ENCODE measurements at places on chromosomes 1 and 21.

GRCh38 chr1:35555601-35556477 is 1.4 kb downstream of the KIAA0319L start:
- no peak for DNase-seq

DNA sequence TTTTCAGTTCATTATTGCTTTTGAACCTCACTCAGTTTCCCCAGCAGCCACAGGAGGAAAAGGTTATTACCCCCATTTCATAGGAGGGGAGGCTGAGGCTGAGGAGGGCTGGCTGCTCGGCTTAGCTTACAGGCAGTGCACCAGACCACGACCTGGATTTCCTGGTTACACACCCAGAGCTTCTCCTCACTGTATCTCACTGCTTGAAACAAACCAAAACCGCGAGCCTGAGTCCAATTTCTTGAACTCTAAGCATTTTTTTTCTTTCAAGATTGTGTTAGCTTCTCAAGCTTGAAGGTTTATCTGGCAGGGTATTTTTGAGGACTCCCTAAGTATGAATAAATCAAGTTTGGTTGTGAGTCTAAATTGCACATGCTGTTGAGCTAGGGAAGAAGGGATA is 188.9 kb upstream of the EDN2 start:
- no peak for DNase-seq

DNA sequence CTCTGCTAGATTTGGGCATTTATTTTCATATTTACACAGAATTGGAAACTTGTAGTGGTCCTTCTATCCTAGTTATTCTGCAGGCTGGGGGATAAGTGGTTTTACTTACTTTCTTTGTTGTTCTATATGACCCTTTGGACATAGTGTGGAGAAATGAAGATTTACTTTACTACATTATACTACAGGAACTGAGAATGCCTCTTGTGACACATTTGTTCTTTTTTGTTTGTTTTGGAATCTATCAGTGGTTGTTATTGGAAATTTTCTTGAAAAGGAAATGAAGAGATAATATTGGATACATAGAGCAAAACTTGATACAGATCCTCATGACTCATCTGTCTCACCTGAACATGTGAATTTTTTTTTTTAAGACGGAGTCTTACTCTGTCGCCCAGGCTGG is 146.1 kb upstream of the DPYD start:
- DNase-seq = no peak

DNA sequence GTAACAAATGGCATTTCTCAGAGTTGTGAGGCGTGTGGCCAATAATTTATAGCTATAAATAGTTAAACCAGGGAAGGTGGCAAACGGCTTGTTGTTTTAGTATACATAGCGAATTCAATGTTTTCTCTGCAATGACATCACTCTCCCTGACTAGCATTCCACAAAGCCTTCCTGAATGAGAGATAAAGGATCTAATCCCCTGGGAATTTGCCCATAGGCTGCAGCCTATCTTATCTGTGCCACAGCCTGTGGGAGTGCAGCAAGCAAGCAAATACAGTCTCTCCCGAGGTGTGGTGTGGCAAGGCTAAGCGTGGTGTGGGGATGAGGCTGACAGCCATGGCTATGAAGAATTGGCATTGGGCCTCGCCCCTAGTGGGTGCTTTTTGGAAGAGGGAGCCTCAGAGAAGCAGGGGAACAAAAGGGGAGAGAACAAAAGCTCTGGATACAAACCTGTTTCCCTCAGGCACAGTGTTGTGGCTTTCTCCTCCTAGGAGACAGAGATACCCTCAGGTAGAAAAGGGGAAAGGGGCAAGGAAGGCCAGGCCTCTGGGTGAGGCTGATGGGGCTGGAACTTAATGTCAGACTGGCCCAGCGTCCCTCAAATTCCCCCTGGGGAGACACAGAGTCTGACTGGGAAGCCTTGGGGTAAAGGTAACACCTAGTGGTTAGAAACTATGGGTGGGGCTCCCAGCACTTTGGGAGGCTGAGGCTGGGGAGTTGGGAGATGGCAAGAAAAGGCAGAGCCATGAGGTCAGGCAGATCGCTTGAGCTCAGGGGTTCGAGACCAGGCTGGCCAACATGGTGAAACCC is 8.9 kb downstream of the TAGLN2 start:
- peak; percentile 84 for DNase-seq

DNA sequence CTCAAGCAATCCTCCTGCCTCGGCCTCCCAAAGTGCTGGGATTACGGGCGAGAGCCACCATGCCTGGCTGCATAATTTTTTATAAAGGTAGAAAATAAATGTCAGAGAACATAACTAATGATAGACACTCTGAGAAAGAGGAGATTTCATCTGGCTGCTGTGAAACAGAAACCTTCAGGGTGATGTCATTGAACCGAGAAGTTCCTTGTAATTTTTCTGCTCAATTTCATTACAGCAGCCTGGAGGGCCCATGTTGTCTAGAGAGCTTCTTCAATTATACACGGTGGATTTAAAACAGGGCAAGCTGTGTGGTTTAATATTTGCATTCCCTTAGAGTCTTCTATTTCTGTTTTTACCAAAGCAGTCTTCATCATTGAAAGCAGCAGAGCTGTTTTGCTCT is 64.3 kb upstream of the MORC3 start:
- DNase-seq = no peak

DNA sequence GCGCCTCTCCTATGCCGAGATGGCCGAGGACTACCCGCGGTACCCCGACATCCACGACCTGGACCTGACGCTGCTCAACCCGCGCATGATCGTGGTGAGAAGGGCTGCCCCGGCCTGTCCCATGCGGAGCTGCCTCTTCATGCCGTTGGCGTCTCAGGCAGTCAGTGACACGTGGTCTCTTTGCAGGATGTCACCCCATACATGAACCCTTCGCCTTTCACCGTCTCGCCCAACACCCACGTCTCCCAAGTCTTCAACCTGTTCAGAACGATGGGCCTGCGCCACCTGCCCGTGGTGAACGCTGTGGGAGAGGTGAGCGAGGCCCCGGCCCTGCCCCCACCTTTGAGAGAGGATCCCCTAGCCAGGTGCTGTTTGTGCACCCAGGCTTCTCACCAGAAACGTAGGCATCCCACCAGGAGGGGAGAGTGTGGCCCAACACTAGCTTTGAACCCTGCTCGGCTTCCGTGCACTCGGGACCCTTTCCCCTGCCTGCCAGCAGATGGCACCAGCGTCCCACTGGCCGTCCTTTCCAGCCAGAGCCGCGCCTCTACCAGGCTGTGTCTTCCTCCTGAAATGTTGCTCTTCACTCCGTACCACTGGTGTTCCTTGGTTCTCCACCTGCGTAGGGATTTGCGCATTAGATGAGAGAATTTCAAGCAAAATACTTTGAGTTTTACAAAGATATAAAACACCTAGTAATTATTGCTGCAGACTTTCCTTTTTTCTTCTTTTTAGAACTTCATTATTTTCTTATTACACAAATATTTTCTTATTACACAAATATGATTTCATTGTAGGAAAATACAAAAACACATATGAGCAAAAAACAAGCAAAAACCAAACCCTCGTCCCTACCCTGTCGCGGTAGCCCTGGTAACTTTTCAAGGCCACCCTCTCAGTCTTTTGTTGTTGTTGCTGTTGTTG is 9.0 kb downstream of the NPPA start:
- DNase-seq = peak; percentile 73

- DNase-seq = no peak
These were observed 117.5 kb downstream of the TOMM20 start for GRCh38 chr1:235011064-235011598.

DNA sequence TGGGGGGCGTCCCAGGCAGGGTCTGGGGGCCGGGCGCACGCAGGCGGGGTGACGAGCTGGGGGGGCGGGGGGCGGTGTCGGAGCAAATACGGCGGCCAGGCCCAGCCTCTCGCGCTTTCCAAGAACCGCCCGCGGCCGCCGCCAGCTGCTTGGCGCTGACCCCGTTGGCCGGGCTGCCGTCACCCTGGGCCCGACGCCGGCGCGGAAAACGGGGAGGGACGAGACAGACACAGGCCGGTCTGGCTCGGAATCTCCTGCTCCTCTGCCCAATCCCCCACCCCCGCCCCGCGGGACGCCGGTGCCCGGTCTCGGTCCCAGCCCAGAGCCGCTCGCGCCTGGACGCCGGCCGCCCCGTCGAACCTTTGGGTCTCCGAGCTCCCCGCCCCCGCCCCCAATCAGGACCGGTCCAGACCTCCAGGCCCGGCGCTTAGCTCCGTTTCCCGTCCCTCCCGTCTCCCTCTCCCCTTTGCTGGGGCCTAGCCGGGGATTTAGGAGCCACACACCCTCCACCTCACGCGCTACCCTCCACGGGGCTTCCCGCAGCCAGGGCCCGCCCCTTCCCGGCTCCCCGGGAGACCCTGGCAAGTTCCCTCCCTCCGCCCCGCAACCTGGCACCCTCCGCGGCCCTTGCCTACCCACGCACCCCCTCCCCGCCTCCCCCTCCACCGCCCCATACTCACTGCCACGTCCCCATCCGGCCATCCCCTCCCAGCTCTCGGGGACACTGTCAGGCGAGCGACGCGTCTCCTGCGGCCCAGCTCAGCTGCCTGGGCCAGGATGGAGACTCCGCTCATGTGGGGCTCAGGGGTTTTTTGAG is 800 bp upstream of the MMP23B start:
- DNase-seq = peak; percentile 59

DNA sequence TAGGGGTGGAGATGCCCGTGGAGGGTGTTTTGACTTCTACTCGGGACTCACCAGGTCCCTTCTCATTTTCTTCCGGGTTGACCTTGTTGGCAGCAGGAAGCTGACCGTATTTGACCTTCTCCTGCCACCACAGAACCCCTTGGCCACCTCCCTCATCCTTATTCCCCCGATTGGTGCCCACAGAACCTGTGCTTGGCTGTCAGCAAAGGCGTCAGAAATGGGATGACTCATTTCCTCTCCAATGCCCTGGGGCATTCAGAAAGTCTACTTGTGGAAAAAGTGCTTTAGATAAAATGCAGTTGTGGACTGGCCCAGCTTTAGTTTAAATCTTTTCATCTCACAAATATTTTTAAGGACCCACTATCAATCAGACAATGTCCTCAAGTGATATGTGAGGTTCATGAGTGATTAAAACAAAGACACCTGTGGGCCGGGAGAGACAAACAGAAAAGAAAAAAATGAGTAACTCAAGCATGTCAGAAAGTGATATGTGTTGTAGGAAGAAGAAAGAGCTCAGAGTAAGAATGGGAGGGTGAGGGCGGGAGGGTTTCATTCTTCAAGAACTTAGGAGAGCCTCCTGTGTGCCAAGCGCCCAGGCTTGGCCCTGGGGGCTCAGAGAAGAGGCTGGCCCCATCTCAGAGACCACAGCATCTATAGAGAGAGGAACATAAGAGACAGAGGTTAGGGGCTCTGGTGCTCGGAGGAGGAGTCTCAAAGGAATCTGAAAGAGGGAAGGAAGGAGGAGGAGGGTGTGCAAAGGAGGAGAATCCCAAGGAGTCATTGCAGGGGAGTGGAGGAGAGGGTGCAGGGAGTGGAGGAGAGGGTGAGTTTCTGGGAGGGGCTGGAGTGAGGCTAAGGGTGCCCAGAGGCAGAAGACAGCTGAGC is 221.6 kb upstream of the VAMP3 start:
- no peak for DNase-seq
